ENCODE measurements at places on chromosomes 5 and 9. TPM values are rescaled to one million over a fixed set of nuclear protein-coding genes. Genes with fewer than 3 reads are reported as not detected.

FOXD4L6 gene
- total RNA-seq: not detected

PPP3R2 gene
- total RNA-seq: not detected

CCNO gene
- total RNA-seq: 0.24 TPM

ARL14EPL gene
- total RNA-seq: not detected

TXN gene
- total RNA-seq: 448 TPM

RAI14 gene
- total RNA-seq: 44.9 TPM

LHX2 gene
- not detected for total RNA-seq

FRMD3 gene
- 22.1 TPM for total RNA-seq

VLDLR gene
- total RNA-seq: 35.5 TPM

CCDC183 gene
- total RNA-seq: 0.08 TPM

GDNF gene
- 1.1 TPM for total RNA-seq

DCAF10 gene
- 10.6 TPM for total RNA-seq

OGN gene
- total RNA-seq: not detected

DNA sequence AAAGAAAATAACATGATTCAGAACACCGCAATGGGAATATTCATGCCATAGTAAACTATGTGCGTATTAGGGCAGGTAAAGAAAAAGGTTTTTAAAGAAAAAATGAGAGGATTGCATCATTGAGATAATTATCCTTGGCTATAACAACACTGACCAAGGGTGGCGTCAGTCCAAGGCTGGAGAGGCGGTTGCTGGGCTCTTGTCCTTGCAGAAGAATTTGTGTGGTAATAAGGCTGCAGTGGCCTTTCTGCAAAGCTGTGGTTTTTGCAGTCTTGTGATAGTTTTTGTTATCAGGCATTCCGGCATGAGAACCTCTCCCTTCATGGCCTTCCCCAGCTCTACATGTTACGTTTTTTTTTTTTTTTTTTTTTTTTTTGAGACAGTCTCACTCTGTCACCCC lies 14.0 kb downstream of the BOD1 start:
- DNase-seq: no peak

DNA sequence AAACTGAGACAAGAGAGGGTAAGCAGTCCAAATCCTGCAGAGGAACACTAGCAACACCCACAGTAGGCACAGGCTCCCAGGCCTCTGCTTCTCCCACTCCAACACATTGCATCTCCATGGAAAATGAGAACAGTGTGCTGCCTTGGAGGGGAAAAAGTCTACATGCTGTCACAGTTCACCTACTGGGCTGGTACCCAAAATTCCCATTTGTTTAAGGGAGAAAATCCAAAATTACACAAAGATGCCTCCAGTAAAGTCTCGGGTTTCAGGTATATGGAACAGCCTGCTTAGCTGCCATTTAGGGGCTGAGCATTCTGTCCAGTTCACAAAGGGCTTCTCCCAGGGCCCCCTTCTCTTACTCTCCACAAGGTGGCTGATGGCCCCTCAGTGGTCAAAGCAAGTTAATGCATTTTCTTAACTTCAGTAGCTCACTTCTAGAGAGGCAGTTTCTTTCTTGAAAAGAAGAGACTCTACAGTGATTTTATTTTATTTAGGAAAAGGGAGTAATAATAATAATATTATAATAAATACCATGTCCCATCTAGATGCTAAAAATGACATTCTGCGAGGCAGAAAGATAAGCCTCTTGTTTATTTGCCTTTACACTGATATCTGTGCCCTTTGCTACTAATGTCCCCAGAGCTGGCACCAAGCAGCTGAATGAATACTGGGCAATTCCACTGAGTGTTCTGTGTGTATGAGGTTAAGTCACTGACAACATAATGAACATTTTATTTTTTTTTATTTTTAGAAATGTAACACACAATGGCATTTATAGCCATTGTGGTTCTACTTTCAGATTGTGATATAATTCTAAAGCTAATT lies 89.4 kb downstream of the RGS7BP start:
- peak; percentile 46 for DNase-seq

DNA sequence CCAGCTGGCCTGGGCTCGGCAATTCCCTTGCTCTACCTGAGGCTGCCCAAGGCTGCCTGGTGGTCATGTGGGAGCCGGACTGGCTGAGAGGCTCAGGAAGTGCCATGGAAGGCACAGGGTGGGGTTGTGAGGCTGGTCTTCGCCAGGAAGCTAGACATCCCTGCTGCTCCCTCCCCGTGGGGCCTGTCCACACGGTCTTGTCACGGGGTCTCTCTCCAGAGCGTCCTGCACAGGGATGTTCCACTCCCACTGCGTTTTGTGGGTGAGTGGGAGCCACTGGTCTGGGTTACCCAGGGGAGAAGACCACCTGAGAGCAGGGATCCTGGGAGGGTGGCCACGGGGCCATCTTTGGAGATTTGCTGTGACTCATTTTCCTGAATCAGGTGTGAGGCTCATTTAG lies 11.6 kb downstream of the GADD45G start:
- no peak for DNase-seq

- no peak for DNase-seq
Observed at GRCh38 chr5:82439750-82440445, 161.7 kb upstream of the RPS23 start.

- no peak for DNase-seq
Observed at GRCh38 chr5:150209099-150209635, 19.3 kb downstream of the SLC6A7 start.

GRCh38 chr5:105274079-105274478 lies 1711.5 kb upstream of the NUDT12 start:
- DNase-seq: no peak

GRCh38 chr9:88938189-88938588 lies 53.1 kb upstream of the S1PR3 start:
- no peak for DNase-seq

GRCh38 chr9:125990793-125991220 lies 243.6 kb downstream of the PBX3 start:
- DNase-seq: no peak

- DNase-seq: no peak
Observed at GRCh38 chr5:111232311-111233051, 8.3 kb downstream of the CAMK4 start.

DNA sequence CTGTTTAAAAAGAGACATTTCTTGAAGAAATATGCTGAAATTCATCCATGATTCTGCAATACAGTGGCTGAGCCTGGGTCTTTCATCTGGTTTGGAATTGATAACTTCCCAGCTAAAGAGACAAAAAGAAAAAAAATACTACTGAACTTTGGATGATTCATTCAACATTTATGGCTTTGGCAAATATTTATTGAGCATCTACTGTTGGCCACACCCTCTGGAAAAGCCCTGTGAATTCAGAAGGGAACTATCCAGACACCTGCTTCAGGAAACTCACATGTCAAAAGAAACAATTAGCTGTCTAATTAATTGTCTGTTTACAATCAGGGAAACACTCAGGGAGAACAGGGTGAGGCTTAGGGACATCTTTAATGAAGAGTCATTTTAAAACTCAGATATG lies 17.8 kb upstream of the ZNF622 start:
- no peak for DNase-seq

DNA sequence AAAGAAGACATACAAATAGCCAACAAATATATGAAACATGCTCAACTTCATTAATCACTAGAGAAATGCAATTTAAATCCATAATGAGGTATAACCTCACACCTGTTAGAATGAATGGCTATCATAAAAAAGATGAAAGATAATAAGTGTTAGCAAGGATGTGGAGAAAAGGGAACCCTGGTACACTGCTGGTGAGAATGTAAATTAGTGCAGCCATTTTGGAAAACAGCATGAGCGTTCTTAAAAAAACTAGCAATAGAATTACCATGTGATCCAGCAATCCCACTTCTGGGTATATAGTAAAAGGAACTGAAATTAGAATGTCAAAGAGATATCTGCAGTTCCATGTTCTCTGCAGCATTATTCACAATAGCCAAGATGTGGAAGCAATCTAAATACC lies 64.2 kb upstream of the CEP78 start:
- no peak for DNase-seq

DNA sequence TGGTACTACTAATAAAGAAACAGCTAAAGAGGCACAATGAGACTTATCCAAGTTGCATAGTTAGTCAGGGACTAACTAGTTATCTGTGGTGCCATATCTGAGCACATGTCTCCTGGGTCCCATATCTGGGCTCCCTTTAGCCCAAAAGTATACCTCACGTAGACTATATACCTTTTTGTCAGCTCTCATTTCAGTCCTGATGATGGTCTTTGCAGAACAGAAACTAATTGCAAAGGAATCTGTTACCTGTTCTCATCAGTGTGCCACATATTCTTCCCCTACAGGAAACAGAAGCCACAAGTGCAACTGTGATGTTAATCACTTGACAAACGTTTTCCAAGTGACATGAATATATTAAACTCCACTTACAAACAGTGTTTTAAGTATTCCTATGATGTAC lies 395.2 kb downstream of the KIAA0825 start:
- DNase-seq: no peak

DNA sequence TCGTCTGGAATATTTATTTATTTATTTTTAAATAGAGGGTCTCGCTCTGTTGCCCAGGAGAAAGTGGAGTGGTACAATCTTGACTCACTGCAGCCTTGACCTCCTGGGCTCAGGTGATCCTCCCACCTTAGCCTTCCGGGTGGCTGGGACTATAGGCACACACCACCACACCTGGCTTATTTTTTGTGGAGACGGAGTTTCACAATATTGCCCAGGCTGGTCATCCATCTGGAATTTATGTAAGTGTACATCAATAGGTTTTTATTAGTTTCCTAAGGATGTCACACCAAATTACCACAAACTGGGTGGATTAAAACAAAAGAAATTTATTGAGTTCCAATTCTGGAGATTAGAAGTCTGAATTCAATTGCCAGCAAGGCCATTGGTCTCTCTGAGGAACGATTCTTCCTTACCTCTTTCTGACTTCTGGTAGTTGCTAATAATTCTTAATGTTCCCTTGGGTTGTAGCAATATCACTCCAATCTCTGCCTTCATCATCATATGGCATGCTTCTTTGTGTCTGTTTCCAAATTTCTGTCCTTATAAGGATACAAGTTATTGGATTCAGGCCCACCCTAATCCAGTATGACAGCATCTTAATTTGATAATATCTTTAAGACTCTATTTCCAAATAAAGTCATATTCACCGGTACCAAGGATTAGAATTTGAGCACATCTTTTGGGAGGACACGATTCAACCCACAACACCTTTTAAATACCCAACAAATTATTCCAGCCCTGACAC lies 16.3 kb upstream of the RAD23B start:
- DNase-seq: no peak

DNA sequence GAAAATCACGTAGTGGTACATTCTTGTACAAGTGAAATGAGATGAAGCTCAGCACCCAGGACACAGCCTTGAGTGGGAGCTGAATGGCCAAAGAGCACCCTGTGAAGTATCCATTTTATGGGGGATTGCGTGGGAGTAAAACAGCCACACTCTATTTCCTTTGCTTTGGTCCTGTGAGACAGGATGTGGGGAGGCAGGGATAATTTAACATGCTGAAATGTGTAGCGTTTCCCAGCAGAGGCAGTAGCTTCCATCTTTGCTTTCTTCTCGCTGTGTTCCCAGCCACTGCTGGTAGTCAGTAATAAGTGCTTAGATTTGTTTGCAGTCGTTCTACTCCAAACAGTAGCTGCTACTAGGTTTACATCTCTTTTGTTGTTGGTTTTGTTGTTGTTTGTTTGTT lies 4.4 kb downstream of the IL31RA start:
- DNase-seq: peak; percentile 13

GRCh38 chr5:115271295-115272050 lies 8.8 kb upstream of the PGGT1B start:
- no peak for DNase-seq

- DNase-seq: no peak
Observed at GRCh38 chr5:95110118-95110517, 174.8 kb downstream of the MCTP1 start.

DNA sequence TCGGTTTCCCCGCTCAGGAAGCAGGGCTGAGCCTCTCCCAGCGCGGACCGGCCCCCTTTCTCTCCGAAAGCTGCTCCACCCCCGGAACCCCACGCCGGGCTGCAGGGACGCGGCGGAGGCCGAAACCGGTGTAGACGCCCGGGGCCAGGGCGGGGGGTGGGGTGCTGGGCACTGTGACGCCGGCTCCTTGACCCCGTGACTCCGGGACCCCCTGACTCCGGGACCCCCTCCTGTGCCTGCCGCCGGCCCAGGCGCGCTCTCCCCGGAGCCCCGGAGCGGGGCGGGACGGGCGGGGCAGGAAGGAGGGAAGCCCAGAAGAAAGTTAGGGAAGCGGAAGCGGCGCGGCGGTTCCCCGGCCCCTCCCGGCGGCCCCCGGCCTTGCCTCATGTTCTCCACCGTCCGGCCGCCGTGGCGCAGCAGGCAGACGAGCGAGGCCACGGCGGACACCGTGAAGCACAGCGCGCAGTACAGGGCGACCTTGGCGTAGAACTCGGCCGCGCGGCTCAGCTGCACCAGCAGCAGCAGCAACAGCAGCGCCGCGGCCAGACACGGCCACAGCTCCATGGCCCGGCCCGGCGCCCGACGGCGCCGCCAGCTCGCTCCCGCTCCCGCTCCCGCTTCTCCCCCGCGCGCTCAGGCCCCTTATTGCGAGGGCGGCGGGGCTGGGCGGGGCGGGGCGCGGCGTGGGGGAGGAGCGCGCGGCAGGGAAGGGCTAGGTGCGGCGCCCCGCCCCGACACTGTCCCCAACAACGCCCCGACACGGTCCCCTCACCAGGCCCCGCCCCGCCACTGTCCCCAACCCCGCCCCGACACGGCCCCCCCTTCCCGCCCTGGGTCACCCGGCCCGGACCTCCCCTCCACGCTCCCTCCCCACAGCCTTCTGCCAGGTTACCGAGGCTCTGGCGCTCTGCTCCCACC lies at the start of gene AGPAT2:
Gene AGPAT2 (minus strand): TSS at position 664 of the 918 bp plus-strand sequence. CDS start 100 bp downstream, at position 564.
- peak; percentile 46 for DNase-seq

DNA sequence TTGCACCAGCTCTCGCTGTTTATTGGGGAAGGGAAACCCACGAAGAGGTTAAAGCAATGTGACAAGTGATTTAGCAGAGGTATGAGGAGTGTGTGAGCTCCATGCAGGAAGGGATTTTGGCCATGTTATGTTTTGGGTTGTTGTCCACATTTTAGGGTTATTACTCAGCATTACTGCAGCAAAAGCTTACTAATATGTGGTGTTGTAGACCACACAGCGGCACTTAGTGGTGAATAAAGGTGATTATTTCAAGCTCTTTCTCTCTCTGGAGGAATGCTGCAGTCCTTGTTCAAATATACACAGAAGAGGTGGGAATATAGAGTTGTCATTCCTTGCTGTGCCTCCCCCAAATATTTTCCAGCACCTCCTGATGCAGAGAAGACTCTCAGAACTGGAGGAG lies 29.7 kb upstream of the AKNA start:
- no peak for DNase-seq
